ENCODE measurements at places on chromosomes 6 and 20. TPM values are rescaled to one million over a fixed set of nuclear protein-coding genes. Genes with fewer than 3 reads are reported as not detected.

The FUT9 gene
- under 0.01 TPM for total RNA-seq

The SLC22A3 gene
- total RNA-seq: not detected

The RIPOR3 gene
- total RNA-seq: 0.63 TPM

The RIMS1 gene
- total RNA-seq: 37.8 TPM

The EGFL8 gene
- 0.81 TPM for total RNA-seq

The TMC2 gene
- total RNA-seq: not detected

The ERVFRD-1 gene
- 0.16 TPM for total RNA-seq

The ABHD16B gene
- not detected for total RNA-seq

The HAO1 gene
- not detected for total RNA-seq

The ULBP1 gene
- 0.16 TPM for total RNA-seq

The GSS gene
- total RNA-seq: 54.1 TPM

The BHLHE23 gene
- not detected for total RNA-seq

The TMEM244 gene
- not detected for total RNA-seq

The SULF2 gene
- total RNA-seq: 388 TPM

The GJA1 gene
- total RNA-seq: 353 TPM

The TMEM74B gene
- 0.25 TPM for total RNA-seq

The LY6G6F gene
- not detected for total RNA-seq

The GDAP1L1 gene
- total RNA-seq: not detected

The CCR6 gene
- not detected for total RNA-seq
